ENCODE measurements at places on chromosomes 5 and 9.

DNA sequence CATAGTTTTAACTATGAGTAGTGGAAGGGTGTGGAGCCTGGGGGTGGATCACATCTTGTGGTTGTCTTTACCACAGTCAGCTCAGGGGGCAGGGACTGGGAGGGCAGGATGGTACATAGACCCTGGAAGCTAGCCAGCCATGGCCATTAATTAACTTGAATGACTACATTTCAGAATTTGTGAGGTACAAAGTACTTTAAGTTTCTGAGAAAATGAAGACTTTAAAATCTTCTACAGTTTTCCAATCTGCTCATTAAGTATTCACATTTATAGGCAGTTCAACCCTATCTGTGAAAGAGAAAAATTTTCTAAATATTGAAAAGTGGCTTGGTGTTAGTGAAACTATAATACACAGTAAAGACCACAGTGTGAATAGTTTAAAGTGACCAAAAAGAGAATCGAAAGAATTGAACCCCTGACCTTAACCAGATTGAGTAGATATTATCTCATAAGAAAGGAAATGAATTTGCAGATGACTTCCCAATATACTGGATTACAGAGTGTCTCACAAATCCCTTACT lies 234.2 kb upstream of the MEF2C start:
- peak; percentile 2 for DNase-seq

DNA sequence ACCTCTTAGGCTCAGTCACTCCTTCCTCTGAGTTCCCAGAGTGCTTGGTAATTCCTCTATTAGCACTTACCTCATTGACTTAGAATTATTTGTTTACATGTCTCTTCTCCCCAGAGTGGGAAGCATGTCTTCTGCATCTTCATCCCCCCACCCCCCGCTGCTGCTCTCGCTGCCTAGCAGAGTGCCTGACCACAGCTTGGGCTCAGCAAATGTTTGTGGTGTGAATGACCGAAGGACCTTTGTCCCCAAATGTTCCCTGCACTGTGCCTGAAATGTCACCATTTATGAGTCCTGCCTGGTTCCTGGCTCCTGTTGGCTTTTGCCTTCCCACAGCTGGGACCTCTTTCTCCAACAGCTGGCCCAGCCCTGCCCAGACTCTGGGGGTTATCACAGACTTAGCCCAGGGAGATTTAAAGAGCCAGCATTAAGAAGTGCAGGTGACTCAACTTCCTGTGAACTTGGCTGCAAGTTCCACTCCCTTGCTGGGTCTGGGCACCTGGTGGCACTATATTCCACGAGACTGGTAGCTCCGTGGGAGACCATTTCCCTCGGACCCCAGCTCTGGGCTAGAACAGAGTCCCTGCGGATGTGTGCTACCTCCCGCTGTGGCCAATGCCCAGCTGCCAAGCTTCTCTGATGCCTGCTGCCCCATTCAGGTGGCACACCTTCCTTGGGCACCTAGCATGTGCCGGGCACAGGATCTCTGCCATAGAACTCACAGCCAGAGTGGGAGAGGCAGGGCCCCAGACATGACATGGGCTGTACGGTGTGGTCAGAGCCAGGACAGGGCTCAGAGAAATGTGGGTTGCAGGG lies 1.8 kb upstream of the HMCN2 start:
- peak; percentile 75 for DNase-seq

GRCh38 chr5:181192337-181193046 lies 12.5 kb downstream of the TRIM7 start:
- DNase-seq: no peak

DNA sequence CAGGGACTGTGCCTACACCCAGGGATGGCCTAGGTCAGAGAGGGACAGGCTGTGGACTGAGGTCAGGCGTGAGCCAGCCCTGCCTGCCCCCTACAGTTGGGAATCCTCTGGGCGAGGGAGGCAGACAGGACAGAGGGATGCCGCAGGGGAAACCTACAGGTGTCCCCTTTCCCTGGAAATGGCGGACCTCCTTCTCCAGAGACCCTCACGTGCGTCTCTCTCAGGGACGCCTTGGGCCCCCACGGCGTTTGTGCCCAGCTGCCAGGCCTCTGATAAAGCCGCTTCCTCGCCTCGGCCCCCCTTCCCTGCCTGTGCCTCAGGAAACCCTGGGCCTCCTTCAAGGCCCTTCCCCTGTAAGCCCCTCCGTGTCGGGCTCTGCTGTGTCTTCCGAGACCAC lies 129.3 kb downstream of the RXRA start:
- DNase-seq: no peak

DNA sequence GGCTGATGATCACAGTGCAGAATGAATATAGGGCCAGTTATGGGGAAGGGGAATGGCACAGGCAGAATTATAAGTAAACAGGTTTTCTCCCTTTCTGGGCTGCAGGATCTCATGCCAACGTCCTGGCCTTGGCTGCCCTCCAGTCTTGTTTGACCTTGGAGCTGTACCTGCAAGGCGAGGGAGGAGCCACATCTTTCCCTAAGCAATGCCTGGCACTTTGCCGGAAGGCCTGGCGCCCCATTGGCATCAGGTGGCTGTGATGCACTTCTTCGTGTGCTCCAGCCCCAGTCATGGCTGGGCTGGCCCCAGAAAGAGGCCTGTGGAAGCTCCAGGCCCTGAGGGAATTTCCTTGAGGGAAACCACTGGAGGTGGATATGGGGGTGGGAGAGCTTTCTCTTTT lies 16.7 kb upstream of the IQGAP2 start:
- DNase-seq: no peak

DNA sequence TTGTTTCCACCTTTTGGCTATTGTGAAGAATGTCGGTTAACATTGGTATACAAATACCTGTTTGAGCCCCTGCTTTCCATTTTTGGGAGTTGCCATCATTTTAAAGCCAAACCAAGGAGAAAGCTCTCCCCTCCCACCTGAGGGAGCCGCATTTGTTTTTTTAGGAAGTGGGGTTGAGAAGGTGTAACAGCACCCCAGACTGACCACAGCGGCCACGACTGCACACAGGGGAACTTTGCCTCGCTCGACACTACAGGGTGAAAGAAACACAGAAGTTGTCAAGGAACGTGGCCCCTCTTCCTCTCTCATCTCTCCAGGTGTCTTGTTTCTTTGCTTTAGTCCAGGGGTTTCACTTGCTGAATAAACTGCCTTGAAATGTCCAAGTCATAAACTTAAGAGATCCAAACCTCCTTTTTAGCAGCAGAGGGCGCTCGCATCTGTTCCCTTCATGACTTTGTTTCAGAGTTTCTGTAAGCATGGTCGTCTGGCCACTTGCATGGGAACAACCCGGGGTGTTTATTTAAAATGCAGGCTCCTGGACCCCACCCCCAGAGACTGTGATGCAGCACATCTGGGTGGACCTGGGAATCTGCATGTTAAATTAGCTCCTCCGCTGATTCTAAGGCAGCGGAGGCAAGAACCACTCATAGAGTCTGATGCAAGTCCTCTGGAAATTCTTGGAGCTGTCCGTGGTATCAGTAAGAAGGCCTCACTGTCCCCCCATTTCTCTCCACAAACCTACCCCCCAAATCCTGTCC lies 2.1 kb upstream of the TTLL11 start:
- DNase-seq: peak; percentile 47

DNA sequence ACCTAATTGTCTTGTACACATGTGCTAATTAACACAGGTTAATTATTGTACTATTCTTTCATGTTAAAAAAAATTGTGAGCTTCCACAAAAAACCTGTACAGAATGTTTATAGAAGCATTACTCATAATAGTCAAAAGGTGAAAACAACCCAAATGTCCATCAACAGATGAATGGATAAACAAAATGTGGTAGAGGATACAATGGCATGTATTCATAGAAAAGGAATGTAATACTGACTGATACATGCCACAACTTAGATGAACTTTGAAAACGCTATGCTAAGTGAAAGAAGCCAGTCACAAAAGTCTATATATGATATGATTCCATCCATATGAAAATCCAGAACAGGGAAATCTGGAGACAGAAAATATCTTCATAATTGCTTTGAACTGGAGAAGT lies 25.6 kb downstream of the RRAGA start:
- no peak for DNase-seq

DNA sequence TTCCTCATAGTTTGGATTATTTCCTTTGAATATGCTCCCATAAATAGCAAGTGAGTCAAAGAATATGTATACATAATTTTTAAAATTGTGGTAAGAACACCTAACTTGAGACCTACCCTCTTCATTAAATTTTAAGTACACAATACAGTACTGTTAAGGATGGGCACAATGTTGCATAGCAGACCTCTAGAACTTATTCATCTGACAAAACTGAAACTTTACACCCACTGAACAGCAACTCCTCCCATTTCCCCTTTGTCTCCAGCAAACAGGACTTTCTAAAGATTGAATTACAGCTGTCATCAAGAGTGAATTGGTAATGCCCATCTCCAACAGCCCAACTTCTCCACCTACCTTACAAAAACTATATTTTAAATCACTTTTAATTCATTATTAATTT lies 388.9 kb downstream of the HTR1A start:
- DNase-seq: no peak

GRCh38 chr5:35438288-35438687 lies 179.4 kb upstream of the SPEF2 start:
- no peak for DNase-seq

- no peak for DNase-seq
Observed at GRCh38 chr9:1881708-1882295, 133.3 kb upstream of the SMARCA2 start.

DNA sequence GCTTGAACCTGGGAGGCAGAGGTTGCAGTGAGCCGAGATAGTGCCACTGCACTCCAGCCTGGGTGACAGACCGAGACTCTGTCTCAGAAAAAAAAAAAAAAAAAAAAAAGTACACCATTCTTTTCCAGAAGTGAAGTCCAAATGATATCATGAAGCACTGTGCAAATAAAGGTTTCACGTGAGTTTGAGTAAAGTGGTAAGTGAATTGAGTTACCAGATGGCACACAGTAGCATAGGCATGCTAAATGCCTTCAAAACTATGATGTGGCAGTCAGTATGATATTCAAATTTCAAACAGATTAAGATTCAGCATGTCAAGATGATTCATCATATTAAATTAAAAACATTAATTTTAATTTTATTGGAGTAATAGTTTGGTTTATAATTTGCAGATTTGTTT lies 195.2 kb downstream of the TAF11L14 start:
- DNase-seq: no peak

DNA sequence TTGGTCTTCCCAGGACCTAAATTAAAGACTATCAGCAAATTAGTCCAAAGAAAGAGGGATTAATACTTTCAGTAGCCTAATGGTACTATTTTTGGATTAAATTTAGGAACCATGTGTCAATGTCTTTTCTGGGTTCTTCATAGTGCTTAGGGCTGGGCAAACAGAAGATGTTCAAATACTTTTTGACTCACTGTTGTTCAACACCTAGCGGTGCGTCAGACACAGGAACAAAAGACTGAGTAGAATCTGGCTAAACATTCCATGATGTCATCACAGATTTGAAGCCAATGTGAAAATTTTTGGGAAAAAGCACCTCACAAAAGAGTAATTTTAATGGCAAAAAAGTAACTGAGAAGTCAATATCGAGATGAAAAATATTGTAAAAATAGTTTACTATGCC lies 544.4 kb downstream of the EFNA5 start:
- no peak for DNase-seq

GRCh38 chr9:20693068-20693467 lies 9.0 kb downstream of the FOCAD start:
- DNase-seq: no peak

DNA sequence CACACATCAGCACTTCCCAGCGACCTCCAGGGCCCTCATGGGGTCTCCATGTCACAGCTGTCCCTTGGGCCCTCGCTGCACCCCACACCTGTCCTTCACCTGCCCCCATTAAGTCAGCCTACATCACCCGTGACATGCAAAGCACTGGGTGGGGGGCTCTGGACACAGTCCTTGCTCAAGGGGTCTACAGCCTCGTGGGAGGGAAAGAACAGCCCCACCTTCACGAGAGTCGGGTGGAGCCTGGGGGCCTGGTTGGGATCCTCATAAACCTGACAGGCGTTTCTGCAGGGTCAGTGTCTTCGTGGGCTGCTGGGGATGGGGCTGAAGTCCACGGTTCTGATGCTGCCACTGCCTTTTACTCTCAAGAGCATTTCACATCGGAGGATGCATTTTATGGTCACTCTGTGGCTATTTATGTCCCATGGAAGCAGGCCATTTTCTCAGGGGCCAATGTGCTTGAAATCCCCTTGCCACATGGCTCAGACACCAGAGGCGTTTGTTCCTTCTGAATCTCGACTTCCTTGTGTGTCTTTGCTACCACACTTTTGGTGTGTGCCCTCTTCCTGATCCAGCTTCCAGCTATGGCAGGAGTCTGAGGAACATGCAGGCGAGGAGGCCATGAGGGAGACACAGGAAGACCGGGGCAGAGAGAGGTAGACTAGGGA lies at the start of gene OR2V1:
TSS of gene OR2V1 (minus strand) at position 338 of the 665 bp plus-strand sequence. CDS start 5,865 bp downstream, outside the sequence.
- no peak for DNase-seq

GRCh38 chr5:144788556-144788955 lies 617.9 kb downstream of the KCTD16 start:
- DNase-seq: no peak

- DNase-seq: no peak
Observed at GRCh38 chr5:45772402-45772801, 76.2 kb upstream of the HCN1 start.

DNA sequence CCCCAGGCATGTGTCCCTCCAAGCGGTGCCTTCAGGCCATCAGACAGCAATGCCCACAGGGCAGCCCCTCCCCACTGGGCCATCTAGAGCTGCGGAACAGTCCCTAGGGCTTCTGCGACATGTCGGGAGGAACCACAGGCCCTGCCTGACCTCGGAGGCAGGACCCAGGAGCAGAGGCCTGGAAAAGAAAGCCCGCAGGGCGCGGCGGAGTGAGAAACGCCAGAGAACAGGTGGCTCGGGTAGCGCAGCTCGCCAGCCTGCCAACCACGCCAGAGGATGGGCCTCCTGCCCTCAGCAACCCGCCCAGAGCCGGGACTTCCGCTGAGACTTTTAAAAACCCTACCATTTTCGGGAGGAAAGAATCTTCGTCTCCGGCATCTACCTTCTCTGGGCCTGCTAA lies 715 bp downstream of the LCN8 start:
- no peak for DNase-seq

GRCh38 chr9:89357331-89358197 lies 39.3 kb downstream of the SECISBP2 start:
- no peak for DNase-seq

GRCh38 chr9:137354845-137355760 lies 53.0 kb upstream of the NRARP start:
- no peak for DNase-seq

- DNase-seq: no peak
Observed at GRCh38 chr5:13740471-13740870, 204.0 kb downstream of the DNAH5 start.

DNA sequence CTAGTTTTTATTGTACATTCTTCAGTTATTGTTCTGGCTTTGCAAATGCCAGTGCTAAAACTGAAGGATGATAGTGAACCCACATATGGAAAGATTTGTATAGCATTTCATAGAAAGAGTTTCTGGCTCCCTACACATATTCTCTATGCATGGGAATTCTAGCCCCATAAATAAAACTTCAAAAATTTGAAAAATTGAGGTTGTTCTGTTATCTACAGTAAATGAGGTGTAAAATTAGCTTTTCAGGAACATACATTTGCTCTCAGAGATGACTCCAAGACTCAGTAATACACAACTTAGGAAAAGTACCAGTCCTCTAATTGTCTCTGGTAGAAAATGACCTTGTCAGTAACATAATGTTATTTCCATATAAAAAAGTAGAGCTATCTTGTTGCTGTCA lies 80.2 kb upstream of the DPYSL3 start:
- no peak for DNase-seq
